T-helper 22 cell (primary cell): ENCODE measurements at places on chromosomes 5 and 9.

DNA sequence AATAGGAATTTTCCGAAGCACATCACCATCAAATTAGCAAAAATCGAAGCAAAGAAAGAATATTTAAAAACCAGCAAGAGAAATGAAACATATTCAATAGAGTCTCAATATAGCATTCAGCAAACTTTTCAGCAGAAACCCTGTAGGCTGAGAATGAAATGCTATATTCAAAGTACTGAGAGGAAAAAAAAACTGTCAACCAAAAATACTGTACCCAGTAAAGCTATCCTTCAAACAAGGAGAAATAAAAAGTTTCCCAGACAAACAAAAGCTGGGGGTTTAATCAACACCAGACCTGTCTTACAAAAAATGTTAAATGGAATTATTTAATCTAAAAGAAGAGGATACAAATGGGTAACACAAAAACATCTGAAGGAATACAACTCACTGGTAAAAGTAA is 116.0 kb downstream of the TRPM3 start:
- DNase-seq = no peak

- no peak for DNase-seq
Observed at GRCh38 chr5:172389578-172390112, 64.7 kb downstream of the SH3PXD2B start.

- no peak for DNase-seq
Observed at GRCh38 chr5:15574806-15575325, 74.9 kb downstream of the FBXL7 start.

DNA sequence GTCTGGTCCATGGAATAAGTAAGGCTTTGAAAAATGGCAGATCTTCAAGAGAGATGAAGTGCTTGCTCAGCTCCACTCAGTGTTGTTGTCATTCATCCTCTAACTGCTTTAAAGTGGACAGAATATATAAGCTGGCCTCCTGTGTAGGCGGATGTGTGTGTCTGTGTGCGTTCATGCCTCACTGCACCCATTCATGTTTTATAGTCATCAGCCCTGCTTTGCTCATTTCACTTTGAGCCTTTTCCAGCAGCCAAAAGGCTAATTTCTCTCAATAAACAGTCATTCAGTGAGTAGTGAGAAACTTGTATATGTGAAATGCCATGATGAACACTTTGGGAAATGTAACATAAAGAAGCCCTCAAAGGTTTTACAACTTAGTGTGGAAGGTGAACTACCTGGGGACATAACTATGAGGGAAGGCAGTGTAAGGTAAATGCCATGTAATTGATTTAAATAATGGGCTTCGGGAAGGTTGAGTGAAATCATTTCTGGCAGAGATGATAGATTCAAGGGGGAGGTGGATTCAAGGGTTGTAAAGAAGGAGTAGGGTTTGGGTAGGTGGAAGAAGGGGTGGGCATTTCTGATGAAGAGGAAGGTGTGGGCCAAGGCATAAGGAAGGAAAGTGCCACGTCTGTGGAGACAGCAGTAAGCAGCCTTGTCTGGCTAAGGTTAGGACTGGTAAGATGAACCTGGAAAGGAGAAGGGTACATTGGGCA is 15.7 kb downstream of the TTC23L start:
- no peak for DNase-seq

GRCh38 chr5:168648576-168648975 is 69.4 kb upstream of the PANK3 start:
- no peak for DNase-seq

GRCh38 chr5:127042593-127042992 is 12.2 kb upstream of the MARCHF3 start:
- no peak for DNase-seq

GRCh38 chr5:17912794-17913193 is 278.5 kb downstream of the TAF11L14 start:
- DNase-seq = no peak

- no peak for DNase-seq
Observed at GRCh38 chr9:72440378-72440777, 75.4 kb upstream of the ZFAND5 start.

DNA sequence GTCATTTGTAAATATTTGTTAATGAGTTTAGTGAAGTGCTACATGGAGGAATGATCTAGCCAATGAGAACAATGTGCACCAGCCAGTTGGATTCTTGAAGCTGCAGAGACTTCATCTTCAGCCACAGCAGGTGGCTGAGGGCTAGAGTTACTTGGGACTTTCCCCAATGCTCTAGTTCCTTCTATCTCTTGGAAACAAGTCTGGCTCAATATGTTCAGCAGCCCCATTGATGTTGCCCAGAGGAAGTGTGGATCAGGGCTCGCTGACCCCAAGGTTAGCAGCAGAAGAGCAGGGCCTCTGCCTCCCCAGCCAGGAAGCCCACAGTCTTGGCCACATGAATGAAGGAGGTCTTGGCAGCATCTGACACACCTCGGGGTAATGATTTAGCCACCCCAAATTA is 117.5 kb downstream of the SLC1A3 start:
- no peak for DNase-seq

DNA sequence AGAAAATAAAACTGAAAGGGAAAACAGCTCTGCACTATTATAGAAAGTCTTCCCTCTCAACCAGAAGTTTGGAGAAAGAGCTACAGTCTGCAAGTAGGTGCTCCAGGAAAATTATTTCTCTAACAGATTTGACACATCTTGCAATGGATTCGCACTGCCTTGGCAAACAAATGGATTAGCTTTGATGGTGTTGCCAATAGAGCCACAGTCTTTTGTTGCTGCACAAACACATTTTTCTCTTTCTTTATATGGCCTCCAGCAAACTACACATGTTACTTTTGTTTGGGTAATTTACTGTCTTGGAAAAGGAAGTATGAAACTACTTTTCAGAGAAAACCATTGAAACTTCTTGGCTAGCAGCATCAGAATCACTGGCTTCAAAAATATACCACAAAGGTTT is 523.1 kb downstream of the EFNA5 start:
- no peak for DNase-seq

GRCh38 chr5:118033686-118034338 is 954.5 kb downstream of the DTWD2 start:
- peak; percentile 0 for DNase-seq

GRCh38 chr9:92965759-92966517 is 18.6 kb downstream of the FGD3 start:
- DNase-seq = no peak

DNA sequence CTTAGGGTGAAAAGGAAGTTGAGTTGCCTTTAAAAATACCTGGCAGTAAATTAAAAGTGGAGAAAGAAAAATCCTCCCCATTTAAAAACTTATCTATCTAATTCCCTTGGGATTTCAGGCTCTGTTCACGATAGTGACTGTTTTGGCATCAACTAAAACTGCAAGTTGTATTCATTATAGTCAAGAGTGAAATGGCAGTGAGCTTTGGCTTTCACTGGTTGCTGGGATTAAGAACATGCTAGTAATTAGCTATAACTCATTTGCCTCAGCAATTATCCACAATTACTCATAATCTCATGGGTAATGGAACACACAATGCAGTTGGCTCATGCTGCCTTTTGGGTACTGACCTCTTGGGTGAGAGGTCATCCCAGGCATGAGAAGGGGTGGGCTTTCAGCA is 250.1 kb downstream of the GAS1 start:
- DNase-seq = no peak

DNA sequence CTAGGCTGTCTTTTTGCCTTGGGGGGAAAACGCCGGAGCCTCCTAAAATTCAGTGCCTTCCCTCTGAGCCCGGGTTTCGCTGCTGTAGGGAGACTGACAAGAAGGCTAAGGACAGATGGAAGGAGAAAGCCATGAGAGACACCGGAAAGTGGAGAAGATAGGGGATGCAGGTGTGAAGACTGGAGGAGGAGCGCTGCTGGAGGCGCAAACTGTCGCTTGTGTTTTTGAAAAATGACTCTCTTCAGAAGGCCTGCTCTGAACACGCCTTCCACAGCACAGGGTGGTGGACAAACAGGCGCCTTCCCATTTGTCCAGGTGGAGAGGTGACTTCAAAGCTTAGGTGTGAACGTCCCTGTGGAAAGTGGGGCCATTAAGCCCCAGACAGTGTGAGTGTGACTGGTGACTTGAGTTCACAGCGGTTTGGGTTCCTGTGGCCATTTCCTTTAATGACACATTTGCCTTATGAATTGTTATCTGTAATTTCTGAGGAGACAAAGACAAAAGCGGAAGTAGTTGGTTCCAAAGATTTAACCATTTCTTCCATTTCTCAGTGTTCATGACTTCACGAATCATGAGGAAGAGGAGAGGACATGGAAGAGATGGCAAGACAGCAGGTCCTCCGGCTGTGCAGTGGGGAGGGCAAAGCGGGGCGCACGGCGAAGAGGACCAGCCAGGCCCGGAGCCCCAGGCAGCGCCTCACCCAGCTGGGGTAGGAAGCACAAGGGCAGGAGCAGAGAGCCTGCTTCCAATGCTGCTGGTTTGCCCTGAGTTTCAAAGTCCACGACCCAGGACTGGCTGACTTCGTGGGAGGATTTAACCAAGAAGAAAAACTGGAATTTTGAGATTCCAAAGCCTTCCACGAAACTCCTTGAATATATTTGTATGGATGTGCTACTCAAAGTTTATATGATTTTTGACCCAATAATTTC is 27.8 kb upstream of the SEMA4D start:
- DNase-seq = no peak

DNA sequence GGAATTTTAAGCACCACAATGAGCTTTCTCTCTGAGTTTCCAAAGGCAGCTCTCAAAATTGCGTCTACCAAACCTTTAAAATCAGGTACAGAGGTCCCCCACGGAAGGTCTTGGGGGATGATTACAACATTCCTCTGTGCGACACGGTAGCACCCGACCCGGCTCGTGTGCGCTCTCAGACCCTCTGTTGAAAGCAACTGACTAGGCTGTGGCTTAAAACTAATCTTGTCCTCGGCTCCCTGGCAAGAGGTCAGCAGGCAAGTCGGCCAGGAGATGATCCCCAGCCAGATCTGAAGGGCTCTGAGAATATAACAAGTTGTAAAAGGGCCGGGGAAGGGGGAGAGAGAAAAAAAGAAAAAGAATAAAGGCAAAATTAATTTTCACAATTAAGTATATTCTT is 92.6 kb upstream of the LMX1B start:
- DNase-seq = no peak

DNA sequence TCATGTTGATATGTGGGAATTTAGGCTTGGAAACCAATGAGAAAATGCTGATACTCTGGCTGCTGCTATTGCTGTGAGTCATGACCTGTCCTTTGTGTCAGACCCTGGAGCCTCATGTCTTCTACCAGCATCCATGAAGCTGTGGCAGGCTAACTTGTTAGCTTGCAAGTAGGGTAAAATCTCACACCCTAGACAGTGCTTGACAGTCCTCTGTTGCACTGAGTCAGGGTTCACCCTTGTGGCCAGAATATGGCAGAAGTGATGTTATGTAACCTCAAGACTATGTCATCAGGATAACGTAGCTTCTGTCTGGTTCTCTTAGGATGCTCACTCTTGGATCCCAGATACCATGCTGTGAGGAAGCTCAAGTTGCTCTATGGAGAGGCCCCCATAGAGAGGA is 110.8 kb downstream of the LHX2 start:
- no peak for DNase-seq

DNA sequence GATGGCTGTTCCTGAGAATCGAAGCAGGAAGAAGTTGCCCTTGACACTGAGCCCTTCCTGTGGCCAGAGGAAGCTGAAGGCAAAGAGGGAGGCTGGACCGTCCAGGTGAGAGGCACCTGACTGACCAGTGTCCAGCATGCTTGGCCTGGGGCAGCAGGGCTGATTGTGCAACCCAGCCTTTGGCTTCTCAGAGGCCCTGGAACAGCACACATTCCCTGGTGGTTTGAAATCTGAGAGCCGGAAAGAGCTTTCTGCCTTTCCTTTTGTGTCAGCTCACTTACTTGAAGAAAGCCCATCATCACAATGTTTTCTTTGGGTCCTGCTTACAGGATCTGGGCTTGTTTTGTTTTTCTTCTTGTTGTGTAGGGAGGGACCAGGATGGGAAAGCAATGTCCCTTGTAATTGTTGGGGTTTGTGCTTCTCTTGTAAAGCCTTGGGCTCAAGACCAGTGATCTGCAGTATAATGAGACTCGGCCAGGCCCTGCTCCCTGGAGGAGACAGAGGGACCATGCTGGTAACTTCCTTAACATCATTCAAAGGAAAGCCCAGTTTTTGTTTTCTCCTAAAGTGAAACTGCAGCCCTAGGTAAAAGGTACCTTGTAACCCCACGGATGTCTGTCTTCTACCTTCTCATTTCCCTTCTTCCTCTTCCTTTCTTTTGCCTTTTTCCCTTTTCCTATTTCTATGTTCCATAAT is 213.7 kb downstream of the NXNL2 start:
- DNase-seq = no peak

- no peak for DNase-seq
Observed at GRCh38 chr9:124442379-124442778, 7.9 kb upstream of the ADGRD2 start.

DNA sequence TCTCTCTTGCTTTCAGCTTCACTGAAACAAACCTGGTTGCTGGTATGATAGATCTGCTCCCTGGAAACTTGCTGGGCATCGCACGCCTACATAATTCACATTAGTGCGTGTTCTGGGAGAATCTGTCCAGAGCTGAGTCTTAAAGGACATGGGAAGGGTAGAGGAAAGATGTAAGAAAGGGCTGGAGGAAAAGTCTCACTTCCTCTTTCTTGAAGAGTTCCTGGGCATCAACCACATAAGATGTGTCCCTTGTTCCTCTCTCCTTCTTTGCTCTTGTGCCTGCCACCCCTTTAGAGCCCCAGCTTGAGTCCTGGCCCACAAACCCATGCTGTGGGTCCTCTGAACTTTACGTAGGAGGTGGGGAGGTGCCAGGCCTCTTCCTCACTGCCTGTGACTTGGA is 205.3 kb upstream of the PANK3 start:
- DNase-seq = no peak

DNA sequence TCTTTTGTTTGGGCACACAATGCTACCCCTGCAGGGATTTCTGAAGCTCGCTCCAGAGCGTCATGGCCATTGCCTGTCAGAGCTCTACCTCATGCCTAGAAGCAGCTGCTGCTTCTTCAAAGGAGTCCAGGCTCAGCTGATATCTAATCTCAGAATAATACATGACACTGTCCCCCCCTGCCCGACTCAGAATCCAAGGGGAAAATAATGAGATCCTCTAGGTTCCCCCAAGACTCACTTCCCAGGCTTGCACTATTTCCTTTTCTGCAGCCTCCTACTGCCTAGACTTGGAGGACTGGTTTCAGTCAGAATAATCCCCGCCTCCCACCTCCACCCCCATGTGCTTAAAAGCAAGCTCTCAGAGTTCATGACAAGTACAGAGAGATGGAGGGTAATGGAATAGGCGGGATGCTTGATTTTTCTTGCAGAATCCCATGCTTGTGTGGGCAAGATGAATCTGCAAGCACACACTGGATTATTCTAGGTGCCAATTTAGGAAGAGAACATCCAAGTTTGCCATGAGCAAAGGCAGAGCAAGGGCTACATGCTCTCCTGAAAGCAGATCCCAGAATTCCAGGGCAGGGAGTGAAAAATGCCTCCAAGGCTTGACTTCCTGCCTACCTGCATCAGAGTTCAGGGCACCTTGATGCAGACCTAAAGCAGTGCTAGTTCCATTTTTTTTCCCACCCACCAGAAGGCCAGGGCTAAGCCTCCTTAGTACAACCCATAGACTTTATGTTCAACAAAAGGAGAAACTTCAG is 97.4 kb upstream of the IFNK start:
- no peak for DNase-seq

GRCh38 chr5:33725806-33726205 is 166.0 kb downstream of the ADAMTS12 start:
- no peak for DNase-seq

GRCh38 chr5:142634216-142635011 is 51.5 kb downstream of the FGF1 start:
- no peak for DNase-seq
